ENCODE measurements at places on chromosomes 5 and 9. TPM values are rescaled to one million over a fixed set of nuclear protein-coding genes. Genes with fewer than 3 reads are reported as not detected.

DNA sequence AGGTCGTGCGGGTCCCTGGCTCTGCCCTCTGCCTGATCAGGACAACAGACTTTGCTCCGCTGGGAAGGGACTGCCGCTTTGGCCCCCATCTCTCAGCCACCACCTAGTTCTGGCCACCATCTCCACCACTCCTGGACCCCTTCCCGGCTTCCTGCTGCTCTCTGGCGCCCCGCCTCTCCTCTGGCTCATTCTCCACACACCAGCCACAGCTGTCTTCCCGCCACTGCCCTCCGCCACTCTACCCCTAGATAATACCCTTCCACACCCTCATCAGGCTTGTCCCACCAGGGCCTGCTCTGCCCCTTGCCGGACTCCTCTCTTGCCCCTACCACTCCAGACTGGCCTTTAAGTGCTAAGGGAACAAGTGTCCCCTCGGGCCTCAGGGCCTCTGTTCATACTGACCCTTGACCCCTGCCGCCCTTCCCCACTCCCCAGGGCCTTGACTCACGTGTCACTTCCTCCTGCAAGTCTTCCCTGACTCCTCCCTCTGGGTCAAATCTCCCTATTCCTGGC lies 3.0 kb upstream of the CDX1 start:
- DNase-seq, result no peak

DNA sequence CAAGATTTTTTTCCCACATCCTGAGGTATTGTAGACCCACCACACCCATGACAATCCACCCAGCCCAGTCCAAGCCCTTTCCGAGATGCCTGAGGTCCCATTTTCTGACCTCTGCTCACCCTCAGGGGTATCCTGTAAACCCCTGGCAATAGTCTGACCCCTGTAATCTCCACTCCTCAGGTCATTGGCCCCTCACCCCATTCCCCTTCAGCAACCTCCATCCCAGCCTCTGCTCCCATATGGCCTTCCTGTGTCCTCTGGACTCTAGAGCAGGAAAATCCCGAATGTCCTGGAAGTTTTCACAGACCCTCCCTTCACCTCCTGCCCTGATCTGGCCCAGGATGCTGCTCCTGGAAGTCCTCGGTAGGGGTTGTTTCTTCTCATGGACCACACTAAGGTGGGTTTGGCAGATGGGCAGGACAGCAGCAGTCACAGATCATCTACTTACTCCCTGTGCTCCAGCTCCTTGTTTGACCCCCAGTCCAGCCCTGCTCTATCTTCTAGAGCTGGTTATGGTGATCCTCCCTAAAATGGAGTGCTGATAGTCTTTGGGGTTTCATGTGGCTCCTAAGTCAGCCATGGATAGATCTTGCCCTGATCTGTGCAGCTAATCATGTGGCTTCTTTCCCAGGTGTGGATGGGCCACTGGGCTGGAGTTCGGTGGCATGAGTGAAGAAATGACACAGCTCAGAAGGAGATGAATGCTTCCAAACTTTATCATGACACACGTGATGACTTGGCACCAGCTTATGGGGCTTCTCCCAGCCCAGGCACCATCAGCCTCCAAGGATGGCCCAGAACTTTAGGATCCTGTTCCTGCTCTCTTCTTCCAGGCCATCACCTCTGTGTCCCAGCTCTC lies 12.0 kb upstream of the ACSL6 start:
- no peak for DNase-seq

- no peak for DNase-seq
Measured at GRCh38 chr9:13481274-13481673, 201.8 kb upstream of the MPDZ start.

DNA sequence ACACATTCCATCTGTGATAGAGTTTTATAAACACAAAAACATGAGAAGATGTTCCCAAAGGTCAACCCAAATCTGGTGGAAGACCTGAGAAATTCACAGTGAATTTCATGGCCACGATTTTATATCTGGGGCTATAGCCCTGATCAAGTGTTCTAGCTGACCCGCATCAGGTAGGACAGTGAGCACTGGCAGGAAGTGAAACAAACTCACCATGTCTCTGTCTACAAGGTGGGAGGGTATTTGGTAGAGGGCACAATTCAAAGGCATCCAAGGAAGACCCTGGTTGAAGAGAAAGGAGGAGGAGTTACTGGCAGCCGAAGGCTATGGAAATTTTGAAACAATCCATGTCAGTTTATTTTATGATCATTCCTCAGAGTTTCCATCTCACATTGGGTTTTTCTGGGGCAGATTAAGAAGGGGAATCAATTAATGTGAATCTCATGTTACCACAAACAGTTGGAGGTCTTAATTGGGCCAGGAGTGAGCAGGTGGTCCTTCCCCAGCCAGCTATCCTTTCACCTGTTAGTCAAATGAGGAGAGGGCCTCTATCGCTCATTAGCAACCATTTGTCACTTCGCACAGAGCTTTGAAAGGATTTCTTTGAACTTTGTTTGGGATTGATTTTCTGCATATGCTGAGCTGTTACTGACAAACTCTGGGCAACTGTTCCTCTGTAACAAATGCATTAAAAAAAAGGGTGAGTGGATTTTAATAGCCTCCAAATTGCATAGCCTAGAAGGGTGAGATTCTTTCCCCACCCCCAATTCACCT lies 612.0 kb upstream of the CLINT1 start:
- DNase-seq, result no peak

- DNase-seq, result no peak
Measured at GRCh38 chr5:147180751-147181150, 54.1 kb upstream of the STK32A start.

The ZNG1C gene
- total RNA-seq, result 11.9 TPM

The ENG gene
- 4.2 TPM for total RNA-seq

The TMEM252 gene
- not detected for total RNA-seq
